ENCODE measurements at places on chromosomes 7 and 10.

GRCh38 chr7:157694376-157694665, 357.5 kb downstream of the DNAJB6 start:
- DNase-seq = no peak

DNA sequence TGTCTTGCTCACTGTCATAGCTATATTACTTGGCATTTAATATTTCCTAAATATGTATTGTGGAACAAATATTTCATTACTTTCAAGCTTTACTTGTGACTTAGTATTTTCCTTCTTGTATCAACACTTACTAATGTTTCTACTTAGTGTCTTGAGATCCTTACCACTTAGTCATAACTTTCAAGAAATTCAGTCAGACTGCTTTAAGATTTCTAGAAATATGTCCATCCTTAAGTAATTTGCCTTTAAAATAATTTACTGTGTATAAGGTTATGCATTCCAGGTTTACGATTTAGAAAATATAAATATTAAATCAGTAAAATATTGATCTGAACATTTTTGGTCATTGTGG, 87.3 kb upstream of the CSTF2T start:
- DNase-seq = no peak

DNA sequence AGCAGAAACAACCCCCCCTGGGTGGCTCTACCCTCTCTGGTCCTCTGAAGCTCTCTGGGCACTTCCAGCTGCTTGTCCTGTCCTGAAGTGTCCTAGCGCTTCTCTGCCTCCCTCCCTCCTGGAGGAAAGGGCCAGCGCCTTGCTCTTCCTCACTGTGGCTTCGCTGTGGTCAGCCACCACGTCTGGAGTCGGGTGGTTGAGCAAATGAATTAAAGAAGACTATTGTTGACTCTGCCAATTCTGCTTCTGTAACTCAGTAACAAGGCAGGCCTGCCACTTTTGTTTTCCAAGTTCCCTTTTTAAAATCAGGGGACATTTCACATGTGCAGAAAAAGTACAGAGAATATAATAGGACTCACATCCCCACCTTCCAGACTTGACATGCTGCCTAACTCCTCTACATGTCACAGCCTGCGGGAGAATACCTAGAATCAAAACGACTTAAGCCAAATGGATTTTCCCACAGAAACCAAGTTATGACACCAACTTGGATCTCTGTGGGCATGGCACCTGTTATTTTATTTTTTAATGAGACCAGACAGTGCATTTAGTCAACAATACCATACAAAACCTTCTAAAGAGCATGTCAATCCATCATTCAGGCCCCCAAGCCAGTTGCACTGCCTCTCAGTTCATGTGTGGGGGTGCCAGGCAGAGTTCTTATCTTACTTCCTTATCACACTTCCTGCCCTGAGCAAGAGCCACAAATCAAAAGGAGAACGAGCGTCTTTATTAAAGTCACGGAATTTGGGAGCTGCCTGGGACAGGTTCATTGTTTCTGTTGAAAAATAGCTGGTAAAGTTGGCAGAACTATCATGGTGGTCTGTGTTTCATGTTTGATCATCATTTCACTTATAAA, 6.8 kb downstream of the FFAR4 start:
- no peak for DNase-seq

GRCh38 chr7:27115221-27116026, 12.9 kb upstream of the HOXA2 start:
- DNase-seq = no peak

DNA sequence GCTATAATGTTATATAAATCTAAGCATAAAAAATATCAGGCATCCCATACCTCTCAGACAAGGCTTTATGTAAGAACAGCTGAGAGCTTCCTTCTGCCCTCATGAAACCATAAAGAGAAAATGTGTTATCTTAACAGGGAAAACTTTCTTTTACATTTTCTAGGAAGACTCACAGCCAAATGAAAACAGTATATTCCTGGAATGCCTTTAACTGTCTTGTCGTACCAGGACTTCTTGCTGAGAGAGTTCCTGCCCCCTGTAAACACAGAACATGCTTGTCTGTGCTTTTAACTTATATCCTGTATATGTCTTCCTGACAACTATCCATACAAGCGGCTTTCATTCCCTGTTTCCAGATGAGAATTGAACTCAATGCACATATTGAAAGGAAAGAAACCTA, 64.8 kb upstream of the AHR start:
- no peak for DNase-seq

GRCh38 chr7:83820641-83821040, 171.7 kb upstream of the SEMA3E start:
- DNase-seq = no peak

DNA sequence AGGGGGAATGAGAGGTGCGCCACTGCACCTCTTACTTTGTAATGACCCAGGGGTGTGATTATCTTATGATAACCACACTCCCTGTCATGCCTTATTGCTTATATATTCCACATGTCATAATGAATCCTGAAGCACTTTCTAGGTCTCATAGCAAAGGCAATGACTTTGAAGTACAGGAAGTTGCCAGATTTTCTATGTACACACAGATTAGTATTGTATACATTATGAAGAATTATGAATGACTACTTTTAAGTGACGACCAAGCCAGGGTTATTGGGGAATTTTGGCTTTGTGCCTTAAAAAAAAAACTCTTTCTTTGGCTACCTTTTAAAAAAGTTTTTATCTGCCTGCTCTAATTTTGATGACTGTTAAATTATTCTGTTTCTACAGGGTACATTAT, 269.6 kb downstream of the MDFIC start:
- DNase-seq = no peak

GRCh38 chr10:36469585-36469984, 655.8 kb upstream of the ANKRD30A start:
- DNase-seq = no peak

DNA sequence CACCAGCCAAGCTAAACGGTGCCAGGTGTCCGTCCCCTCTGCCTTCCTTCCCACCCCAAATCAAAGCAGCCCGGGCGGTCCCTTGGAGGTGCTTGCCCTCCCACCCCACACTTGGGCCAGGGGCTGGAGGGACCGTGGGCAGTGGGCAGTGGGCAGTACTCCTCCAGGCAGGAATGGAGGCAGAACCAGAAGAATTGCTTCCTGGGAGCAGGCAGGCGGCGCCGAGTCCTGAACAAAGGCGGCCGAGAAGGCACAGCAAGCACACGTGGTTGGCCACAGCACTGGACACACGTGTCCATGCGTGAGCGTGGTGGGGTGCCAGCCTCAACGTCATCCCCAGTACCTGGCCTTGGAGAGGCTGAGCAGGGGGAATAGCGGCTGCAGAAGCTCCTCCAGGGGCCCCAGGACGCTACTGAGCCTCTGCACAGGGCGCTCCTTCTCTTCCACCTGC, 48.4 kb upstream of the NKX6-2 start:
- no peak for DNase-seq

DNA sequence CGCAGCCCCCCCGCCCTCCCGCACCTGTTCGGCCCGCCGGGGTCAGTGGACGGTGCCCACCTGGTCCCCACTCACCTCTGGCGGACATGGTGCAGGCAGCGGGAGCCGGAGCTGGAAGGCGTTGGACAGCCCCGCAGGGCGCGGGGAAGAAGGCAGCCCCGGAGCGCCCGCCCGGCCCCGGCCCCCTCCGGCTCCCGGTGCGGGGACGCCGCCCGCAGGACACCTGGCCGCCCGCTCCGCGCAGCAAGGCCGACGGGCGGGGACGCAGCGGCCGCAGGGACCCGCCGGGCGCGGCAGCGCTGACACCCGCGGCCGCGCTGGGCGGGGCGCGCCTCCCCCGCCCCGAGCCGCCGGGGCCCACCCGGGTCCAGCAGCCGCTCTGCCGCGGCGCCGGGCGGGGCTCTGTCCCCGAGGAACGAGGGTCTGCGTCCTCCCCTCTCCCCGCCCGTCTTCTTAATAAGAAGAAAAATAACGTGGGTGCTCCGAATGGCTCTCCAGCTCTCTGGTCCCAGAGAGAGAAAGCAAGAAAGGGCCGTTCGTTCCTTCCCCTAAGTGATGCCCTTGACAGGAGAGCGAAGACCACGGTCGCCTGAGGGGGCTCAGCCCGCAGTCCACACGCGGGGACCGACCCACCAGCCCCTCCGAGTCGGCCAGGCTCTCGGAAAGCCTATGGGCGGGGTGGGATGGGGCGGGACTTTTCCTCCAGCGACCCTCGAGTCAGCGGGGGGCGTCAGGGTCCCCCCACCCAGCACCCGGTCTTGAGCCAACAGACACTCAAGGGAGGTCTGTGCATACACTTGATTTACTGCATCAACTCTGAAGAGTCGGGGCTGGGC, 53.4 kb upstream of the FHIP2A start:
- no peak for DNase-seq

DNA sequence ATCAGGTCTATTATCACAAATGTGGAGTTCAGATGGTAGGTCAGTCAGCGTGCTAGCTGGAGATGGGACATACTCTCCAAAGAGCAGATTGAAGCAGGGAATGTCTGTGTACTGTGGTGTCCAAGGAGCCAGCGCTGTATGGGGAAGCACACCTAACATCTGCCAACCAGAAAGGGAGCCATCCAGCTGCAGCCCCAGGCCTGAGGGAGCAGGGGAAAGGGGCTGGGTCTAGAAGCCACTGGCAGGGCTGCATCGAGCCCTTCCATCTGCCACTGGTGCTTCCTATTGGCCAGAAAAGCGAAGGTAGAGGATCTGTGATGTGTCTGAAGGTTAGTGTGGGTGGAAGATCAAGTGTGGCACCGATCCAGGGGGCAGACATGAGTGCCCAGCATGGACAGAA, 8.0 kb upstream of the RAMP3 start:
- DNase-seq = no peak

DNA sequence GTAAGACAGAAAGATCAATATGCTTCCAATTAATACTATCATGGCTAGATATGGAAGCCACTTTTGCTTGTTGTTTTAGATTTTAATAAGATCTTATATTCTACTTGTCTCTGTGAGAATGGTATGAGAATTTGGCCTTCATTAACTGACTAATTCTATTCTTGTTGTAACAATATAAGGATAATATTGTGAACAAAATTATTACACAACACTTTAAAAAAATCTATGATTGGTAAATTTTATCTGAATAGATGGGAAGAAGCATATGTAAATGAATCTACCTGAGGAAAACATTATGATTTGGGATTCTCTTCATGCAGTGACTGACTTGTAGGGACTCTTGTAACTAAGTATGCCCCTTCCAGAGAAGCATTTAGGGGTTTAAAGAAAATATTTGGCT, 308.9 kb upstream of the KCND2 start:
- DNase-seq = no peak

GRCh38 chr7:22677680-22678079, 49.3 kb upstream of the IL6 start:
- no peak for DNase-seq

All from cerebellar nuclear complex (tissue), 1 donor.